ENCODE measurements at places on chromosomes 3 and 15.

GRCh38 chr3:122952520-122952919 lies 75.0 kb downstream of the SEMA5B start:
- no peak for DNase-seq

- DNase-seq, result no peak
Observed at GRCh38 chr3:53817809-53818208, 28.4 kb downstream of the CHDH start.

- no peak for DNase-seq
Observed at GRCh38 chr3:50539356-50540286, 27.9 kb downstream of the C3orf18 start.

GRCh38 chr15:23758891-23759290 lies 71.8 kb upstream of the NDN start:
- DNase-seq, result no peak

GRCh38 chr15:38145651-38146111 lies 107.0 kb upstream of the SPRED1 start:
- DNase-seq, result no peak

DNA sequence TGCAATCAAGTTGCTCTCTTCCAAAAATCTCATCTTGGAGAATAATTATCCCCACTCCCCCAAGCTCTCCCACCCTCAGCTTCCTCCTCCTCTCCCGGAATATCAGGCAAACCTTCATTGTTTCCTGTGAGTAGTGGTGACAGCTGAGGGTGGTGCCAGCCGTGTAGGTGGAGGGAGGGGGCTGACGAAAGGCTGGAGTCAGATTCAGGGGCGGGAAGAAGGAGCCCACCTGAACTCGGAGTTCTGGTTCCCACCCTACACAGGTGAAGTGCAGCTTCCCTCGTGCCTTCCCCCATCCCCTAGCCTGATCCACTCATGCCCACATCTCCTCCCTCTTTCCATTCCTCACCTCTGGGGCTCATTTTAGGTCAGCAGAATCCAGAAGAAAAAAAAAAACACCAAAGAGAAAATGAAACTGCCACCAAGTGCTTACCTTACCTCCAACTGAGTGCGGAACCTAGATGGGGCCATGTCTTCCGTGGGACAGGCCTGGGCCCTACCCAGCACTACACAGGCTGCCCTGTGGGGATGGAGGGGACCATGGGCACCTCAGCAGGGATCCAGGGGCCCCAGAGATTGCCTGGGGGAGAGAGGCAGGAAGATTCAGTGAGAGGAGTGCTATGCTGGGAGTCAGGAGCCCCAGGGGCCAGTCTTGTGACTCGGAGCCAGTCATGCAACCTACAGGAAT lies 81.3 kb downstream of the ADCY5 start:
- no peak for DNase-seq

GRCh38 chr15:41561777-41562145 lies 2.7 kb downstream of the TYRO3 start:
- no peak for DNase-seq

Data from T-cell (primary cell).